Fibroblast of the aortic adventitia (primary cell): ENCODE measurements at places on chromosomes 2 and 18.

- no peak for DNase-seq
Observed at GRCh38 chr2:223221139-223221835, 169.3 kb downstream of the KCNE4 start.

GRCh38 chr2:44844651-44845270 lies 96.7 kb upstream of the SIX3 start:
- DNase-seq, result no peak

DNA sequence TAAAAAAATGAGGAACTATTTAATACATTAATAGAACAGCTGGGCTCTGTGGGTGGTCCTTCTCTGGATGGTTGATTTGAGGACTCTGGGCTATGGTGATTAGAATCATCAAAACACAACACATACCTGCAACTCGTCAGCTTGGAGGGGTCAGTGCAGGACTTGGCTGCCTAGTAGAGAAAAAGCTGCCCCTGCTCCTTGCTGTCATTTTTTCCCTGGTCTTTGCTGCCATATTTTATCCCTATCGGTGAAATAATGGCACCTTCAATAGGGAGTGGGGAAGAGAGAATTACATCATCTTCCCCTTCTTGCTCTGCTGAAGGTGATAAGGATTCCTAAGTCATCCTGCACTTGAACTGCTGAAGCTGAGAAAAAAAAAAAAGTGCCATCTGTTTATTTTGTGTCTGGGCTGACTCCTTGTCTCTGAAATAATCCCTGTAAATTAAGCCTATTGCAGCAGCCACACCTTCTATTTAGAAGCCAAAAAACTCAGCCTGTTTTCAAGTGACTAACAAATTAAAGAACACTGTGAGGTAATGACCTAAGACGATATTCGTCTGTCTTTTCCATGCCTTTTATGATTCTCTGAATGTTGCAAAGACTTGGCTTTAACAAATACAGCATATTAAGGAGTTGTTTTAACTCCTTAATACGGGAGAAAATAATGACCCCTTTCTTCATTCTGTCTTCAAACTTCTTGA lies 89.3 kb downstream of the ACVR1 start:
- DNase-seq, result peak; percentile 32

DNA sequence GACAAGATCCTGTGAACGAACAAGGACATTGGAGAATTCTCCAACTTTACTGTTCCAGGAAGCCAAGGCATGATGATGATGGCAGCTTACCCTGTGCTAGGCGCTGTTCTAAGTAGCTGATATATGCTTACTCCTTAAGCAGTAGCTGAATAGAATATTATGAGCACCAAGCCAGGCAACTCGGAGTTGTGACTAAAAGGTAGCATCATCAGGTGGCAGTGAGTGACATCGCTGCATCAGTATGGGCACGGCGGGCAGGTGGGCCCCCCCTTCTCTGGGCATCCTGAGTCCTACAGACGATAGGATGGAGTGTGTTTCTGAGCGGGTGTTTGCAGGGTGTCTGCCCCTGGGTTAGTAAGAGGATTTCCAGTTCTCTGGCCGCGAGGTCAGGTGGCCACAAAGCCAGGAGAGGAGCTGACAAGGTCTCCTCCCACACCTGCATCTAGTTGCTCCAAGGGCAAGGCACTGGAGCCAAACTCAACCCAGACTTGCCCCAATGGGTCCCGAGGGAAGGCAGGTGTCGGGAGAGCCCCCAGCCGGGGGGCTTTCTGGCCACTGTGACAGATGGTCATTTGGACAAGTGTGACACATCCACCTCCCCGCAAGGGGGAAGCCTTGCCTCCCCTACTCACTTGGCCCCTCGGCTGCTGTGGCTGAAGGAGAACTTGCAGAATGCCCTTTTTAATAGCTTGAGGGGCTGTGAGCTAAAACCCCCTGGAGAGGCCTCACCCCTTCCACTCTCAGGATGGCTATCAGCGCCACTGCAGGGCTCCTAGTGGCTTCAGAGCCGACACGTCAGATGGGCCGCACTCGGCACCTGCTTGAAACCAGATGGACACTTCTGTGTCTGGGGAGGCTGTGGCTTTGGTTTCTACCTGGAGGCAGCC lies 55.5 kb downstream of the CRACDL start:
- DNase-seq, result no peak

DNA sequence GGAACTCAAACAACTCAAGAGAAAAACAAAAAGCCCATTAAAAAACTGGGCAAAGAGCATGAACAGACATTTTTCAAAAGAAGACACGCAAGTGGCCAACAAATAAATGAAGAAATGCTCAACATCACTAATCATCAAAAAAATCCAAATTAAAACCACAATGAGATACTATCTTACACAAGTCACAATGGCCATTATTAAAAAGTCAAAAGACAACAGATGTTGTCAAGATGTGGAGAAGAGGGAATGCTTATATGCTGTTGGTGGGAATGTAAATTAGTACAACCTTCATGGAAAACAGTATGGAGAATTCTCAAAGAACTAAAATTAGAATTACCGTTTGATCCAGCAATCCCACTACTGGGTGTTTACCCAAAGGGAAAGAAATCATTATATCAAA lies 15.1 kb downstream of the LMAN1 start:
- no peak for DNase-seq

DNA sequence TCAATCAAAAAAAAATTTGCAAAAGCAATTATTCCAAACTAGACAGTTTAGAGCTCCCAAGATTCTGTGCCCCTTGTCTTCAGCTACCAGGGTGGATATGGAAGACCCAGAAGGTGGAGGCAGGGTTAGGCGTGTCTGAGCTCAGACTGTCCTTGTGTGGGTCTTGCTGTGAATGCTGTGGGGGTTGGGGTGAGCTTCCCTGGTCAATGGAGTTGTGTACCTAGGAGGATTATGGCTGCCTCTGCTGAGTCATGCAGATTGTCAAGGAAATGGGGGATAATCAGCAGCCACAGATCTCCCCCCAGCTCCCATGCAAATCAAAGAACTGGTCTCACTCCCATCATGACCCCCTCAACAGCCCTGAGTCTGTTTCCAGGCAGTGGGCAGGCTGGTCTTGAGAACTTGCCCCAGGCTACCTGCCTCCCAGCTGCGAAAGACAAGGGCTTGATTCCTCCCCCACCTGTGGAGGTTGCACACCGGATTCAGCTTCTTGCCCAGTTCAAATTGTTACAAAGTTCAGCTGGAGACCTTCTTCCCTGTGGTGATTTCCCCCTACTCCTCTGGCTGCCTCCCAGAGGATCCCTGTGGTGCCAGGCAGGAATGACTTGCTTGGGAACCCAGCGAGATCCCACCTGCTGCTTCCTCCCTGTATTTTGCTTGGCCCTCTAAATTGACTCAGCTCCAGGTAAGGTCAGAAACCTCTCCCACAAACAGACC lies 77.0 kb downstream of the RAD51AP2 start:
- DNase-seq, result no peak

- no peak for DNase-seq
Observed at GRCh38 chr2:190663348-190663747, 14.5 kb downstream of the NAB1 start.

- DNase-seq, result no peak
Observed at GRCh38 chr18:78540636-78541529, 438.7 kb upstream of the SALL3 start.

DNA sequence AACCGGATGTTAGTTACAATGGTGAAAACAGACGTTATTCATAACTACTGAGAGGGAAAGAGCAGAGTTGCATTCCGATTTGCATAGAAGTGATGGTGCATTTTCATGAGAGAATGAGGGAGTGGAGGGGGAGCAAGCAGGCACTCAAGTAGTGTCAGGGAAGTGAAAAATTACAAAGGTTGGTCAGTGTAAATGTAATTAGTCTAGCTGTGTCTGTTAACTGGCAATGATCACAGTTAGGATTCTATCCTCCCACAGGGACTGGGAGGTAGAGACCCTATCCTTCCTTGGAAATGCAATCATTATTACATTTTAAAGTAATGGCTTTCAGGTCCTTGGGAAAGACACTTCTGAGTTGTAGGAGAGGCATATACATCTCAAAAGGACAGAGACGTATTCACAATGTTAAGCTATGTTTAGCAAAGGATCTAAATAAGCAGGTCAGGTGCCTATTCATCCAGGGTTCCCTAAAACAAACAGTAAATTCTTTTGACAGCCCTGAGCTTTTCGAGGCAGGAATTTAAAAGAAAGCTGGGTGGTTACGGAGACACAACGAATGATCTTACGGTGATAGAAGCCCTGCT lies 1671.8 kb upstream of the DDX18 start:
- DNase-seq, result no peak

GRCh38 chr2:100614455-100615000 lies 51.7 kb downstream of the PDCL3 start:
- no peak for DNase-seq

DNA sequence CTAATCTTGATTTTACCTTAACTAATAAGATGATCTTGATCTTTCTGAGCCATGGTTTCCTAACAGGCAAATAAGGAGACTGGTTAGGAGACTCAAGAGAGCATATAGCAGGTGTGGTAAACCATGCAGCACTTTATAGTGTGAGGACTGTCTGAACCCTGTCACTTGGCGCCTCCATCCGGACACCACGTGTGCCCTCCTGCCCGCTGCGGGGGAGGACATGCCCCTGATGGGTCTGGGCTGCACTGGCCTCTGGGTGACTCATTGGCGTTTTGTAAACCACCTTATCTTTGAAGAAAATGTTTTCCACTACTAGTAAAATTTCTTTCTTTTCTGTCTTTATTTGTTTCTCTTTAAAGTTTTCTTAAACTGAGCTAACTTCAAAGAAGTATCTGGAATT lies 131.1 kb downstream of the FMNL2 start:
- no peak for DNase-seq

DNA sequence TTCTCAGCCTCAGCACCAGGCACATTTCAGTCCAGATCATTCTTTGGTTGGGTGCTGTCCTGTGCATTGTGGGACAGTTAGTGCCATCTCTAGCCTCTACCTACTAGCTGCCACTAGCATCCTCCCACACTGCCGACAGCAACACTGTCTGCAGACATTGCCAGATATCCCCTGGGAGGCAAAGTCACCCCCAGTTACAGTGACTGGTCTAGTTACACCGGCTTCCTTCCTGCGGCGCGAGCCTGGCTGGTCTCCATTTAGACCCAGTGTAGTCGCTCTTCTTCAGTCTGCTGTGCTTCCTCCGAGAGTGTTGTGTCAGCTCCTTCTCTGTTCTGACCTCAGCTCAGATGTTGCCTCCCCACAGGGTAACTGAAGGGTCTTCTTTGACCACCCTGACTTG lies 283.1 kb downstream of the PHLPP1 start:
- DNase-seq, result no peak

GRCh38 chr18:23330423-23330822 lies 122.7 kb upstream of the RIOK3 start:
- DNase-seq, result no peak

DNA sequence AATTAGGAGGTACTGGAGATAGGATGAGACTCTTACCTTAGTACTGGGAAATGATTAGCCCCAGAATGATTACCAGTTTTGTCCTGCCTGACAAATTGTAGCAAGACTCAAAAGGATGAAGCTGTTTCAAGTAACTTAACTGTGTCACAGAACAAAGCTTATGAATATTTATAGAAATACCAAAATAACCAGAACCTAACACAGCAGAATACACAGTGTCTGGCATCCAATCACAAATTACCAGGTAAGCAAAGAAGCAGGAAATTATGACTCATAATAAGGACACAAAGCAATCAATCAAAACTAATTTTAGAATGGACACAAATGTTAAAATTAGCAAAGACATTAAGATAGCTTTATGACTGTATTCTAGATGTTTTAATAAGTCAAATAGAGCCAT lies 91.9 kb downstream of the CTNNA2 start:
- DNase-seq, result no peak

GRCh38 chr2:149389506-149390167 lies 59.2 kb downstream of the LYPD6 start:
- no peak for DNase-seq

DNA sequence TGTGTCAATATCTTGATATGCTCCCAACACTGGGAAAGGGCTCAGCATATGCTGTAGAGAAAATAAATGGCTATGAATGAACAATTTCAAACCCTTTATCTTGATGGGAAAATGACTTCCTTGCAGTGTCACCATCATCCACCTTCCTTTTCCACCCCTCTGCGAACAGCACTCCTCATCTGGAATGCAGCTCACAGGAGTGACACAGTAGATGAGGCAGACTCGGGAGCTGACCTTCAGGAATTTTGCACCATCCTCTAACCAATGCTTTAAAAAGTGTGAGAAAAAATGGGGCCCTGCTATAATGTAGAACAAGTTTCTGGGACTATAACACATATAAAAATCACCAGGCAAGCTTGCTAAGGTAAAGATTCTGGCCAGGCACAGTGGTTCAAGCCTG lies 41.3 kb upstream of the YPEL5 start:
- DNase-seq, result no peak

DNA sequence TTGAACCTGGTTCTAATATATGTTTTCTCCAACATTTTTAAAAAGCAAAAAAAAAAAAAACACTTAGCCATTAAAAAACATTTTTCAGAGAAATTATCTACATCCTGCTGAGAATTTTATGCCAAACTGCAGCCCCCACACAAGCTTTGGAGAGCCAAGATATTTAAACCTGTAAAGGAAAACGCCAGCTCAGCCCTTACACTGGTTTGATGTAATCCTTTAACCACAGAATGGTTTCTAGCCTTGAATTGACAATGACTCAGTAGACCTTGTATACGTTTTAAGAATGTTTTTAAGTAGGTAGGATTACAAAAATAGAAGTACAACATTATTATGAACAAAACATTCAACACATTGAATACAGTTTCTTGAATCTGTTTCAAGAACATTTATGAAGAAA lies 113.6 kb downstream of the BABAM2 start:
- peak; percentile 86 for DNase-seq

DNA sequence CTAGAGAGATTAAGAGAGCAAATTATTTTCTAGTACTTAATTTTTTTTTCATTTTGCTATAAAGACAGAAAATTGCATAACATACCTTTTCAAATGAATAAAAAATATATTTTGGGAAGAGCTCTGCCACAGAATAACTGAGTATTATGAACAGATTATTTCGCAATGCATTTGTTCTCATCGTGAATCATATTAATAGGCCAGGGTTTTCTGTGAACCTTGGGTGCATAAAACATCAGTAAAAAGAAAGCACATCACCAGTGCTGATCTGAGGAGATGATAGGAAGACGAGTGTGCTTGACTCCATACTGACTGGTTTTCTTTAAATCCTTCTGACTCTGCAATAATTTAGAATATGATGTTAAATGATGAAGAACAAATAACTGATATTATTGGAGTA lies 409.1 kb downstream of the CPS1 start:
- peak; percentile 47 for DNase-seq

DNA sequence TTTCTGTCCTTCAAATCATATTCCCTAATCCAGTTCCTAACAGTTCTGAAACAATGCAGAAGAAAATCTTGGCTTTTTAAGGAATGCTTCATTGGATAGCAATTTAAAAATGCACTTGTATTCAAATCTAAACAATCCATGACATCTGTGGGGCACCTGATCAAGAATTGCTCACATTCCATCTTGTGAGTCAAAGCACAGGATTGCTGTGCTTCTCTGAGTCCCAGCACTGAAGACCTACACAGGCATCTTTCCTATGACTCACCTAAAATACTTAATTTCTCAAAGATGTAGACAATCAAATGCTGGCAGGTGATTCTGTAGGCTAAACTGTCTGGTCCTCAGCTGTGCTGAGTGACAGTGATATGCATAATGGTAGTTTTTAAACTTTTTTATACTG lies 10.1 kb upstream of the ATP8B1 start:
- peak; percentile 98 for DNase-seq
